ENCODE measurements at places on chromosomes 1 and 21.

DNA sequence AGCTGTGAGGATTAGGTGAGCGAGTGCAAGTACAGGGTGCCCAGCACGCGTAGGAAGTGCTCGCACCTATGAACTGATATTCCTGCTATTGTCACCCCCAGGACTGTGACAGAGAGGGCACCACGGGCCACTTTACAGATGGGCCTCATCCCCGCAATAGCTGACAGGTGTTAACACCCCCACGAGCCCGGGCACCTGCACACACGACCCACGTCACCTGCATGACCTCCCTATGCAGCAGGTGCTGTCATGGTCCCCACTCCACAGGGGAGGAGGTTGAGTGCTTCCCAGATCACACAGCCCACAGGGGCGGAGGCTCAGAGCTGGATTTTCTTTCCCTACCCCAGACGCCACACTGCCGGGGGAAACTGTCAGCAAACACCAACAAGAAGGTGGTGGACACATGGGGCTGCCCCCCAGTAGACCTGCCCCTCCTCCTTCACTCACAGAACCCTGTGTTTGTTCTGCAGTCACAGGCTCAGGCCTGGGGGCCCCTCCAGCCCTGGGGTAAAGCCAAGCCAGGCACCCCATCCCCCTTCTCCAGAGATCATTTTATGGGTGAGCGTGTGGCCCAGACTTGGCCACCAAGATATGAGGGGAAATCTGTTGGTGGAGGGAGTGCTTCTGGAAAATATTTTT lies 465.5 kb downstream of the MATN1 start:
- DNase-seq: no peak

DNA sequence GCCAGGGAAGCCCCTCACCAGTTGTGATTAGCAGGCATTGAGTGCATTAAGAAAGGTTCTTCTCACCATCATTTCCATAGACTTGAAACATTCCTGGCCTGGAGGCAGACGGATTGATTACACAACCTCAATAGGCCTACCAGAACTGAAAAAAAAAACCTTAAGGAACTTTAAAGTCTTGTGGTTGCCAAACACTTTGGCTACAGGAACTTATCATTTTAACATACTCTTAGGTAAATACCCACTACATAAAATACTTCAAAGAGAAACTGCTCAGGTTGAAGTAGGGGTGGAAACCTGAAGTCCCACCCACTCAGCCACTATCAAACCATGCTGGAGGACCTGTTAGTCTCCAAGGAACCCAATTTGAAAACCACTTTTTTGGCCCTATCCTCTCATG lies 22.4 kb upstream of the HMGB4 start:
- DNase-seq: peak; percentile 18

DNA sequence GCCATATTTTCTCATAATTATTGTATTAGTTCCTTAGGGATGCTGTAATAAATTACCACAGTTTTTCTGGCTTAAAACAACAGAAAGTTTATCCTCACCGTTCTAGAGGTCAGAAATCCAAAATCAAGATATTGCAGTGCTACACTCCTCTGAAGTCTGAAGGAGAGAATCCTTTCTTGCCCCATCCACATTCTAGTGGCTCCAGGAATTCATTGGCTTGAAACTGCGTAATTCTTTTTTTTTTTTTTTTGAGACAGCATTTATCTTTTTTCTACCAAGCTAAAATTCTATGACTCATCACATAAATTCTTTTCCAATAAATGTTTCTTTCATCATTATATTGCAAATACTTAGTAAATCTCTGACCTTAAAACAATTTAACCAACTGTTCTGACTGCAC lies 451.0 kb upstream of the RGS18 start:
- no peak for DNase-seq

DNA sequence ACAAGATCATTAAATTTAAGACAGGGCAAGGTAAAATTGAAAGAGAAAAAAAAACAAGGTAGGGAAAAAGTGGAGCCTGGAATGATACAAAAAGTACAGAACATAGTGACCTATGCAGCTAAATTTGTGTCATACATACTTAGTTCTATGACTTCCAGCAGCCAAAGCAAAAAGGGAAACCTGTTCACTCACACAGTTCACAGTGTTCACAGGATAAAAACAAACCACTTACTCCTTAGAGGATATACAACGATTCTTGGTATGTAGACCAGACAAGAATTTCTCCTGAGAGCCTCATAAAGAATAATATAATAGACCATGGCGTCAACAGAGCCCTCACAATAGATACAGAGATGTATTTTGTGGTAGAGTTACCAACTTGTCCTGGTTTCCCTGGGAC lies 27.5 kb downstream of the COA7 start:
- no peak for DNase-seq

DNA sequence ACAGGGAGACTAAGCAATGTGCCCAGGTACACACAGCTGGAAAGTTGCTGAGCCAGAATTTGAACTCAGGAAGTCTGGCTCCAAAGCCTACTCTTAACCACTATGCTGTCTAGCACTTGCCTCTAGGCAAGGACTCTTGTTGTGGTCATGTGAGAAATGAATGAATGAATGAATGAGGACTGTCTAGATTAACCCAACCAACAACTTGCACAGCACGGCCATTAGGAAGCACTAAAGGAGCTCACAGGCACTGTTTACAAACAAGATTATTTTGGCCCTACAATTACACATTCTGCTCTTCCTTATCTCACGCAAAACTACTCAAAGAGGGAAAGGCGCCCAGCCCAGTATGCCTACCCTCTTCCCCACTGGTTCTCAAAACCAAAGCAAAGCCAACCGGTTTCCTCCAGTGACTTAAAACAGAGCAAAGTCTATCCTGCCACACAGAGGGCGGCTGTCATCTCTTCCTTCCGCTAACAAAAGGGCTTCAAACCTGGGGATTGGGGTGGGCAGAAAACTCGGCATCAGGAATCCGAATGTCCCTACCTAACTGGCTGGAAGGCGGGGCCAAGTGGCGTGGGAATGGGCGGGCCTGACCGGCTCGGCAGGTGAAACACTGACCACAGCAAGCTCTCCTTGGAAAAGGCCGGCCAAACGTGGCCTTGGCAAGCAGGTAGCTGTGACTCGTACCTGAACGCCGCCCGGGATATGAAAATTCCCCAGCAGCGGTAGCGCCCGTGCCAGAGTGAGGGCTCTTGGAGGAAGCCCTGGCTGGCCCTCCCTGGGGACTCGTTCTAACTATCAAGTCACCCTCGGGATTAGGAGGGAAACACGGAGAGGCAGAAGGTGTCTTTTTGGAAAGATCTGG lies 948 bp downstream of the STK40 start:
- no peak for DNase-seq

- no peak for DNase-seq
These were observed 110.4 kb upstream of the IFFO2 start for GRCh38 chr1:19066874-19067181.

GRCh38 chr1:181015251-181015615 lies 7.4 kb downstream of the STX6 start:
- no peak for DNase-seq

DNA sequence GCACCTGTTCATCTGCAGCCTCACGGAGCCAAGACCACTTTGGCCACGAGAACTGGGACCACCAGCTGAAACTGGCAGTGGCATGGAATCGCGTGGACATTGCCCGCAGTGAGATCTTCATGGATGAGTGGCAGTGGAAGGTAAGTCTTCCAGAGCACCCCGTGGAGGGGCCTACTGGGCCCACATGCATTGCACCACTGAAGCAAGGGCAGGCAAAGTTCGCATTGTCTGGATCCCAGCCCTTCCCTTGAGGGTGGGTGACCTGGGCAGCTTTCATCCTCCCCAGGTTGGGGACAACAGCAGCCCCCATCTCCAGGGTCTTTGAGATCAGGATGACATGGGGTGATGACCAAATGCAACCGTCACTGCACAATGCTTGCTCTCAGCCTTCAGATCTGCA lies 37.5 kb downstream of the TRPM2 start:
- DNase-seq: peak; percentile 5

GRCh38 chr1:23369335-23370013 lies at the start of gene ZNF436:
Gene ZNF436 (minus strand): TSS chr1:23369836. CDS start chr1:23368005, 1,831 bp downstream.
- DNase-seq: peak; percentile 61

GRCh38 chr1:44519035-44519676 lies 114.1 kb downstream of the RNF220 start:
- no peak for DNase-seq
